ENCODE measurements at places on chromosomes 3 and 15.

DNA sequence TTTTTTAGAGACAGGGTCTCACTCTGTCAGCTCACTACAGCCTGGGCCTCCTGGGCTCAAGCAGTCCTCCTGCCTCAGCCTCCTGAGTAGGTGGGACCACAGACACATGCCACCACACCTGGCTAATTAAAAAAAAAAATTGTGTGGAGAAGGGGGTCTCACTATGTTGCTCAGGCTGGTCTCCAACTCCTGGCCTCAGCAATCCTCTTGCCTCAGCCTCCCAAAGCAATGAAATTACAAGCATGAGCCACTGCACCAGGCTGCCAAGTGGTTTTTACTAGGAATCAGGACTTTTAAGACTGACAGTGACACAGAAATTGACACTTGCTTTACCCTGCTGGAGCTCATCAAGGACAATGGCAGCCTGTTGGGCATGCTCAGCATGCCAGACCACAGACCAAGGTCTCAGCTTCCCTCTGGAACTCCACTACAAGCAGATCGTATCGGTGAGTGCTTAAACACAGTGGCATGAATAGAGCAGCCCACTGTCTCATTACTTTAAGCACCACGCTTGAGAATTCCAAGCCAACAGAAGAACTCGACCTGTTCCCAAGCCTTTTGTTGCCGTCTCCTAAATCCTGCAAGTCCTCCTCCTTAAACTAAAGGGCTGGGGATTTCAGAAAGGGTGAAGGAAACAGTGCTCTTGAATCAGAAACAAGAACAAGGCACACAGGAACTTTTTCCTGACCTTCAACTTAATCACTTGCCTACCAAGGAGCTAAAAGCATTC lies 41.4 kb downstream of the EOMES start:
- peak; percentile 58 for DNase-seq

- DNase-seq = no peak
Measured at GRCh38 chr3:27699067-27699466, 23.1 kb downstream of the EOMES start.

DNA sequence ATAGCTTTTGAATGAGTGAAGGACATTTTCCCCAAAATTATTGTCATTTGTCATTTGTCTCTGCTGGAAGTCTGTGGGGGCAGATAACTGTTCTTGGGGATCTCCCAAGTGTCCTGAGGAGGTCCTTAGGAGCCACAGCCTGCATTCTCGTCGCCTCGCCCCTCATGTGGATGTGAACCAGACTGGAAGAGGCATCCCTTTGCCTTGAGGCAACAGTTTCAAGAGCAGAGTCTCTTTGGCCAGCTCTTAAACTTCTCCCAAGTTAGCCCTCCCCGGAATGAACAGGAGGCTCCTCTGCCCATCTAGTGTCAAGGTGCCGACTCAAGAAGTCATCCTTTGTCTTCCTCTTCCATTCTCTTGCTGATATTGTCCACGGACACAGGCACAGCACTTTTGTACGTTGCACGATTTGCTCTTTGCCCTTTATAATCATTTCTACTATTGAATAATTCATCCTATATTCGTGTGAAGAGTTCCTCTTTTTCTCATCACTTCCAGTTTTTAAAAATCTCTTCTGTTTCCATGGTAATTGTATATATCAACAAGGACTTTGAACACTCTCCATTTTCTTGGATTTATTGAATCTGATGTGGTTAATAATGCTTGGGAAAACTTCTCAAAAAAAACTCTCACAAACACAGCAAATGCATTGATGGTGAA lies 40.8 kb upstream of the CD47 start:
- DNase-seq = no peak

DNA sequence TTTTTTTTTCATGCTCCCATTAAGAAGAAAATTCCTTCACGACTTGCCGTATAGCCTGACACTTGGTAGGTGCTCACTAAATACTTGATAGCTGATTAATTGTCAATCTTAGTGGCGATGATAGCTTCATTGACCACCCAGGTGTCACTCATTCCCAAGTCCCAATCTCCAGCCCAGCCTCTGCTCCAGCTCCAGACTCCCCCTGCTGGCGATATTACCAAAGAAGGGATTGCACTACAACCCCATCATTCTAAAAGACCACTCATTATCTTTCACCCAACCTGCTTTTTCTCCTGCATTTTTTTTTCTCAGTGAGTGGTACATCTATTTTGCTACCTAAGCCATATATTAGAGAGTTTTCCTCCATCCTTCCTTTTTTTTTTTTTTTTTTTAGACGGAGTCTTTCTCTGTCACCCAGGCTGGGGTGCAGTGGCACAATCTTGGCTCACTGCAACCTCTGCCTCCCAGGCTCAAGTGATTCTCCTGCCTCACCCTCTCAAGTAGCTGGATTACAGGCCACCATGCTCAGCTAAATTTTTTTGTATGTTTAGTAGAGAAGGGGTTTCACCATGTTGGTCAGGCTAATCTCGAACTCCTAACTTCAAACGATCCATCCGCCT lies 19.5 kb upstream of the COMMD2 start:
- peak; percentile 60 for DNase-seq

DNA sequence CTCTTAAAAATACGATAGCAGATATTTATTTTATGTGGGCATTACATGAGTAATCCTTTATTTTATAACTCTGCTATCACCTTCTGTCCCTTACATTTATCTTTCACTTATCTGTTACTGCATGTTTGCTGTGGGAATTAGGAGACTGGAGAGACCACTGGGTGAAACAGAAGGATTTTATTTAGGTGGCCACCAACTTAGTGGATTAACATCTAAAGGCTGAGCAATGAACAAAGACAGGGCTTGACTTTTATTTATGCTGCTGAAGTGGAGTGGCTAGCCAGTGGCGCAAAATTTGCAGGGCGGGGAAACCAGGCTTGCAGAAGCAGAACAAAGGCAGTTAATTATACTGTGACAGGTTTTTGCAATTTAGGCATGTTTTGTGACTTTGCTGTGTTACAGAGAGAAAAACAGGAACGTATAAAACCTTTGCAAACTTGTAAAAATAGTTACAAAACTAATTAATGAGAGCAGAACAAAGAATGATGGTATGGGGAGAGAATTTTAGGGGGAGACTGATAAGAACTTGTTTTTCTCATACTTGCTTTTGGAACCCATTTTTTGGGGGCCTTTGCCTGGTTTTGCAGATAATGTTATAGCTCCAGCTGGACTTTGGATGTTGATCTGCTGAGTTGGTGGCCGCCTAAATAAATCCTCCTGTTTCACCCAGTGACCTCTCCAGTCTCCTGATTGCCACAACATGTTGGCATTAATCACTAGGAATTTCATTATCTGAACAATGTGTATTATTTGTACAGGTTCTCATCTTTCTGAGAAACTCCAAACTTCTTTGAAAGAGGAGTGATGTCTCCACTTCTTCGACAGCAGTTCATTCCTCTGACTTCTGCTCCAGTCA lies 18.0 kb downstream of the KLHL24 start:
- DNase-seq = no peak

DNA sequence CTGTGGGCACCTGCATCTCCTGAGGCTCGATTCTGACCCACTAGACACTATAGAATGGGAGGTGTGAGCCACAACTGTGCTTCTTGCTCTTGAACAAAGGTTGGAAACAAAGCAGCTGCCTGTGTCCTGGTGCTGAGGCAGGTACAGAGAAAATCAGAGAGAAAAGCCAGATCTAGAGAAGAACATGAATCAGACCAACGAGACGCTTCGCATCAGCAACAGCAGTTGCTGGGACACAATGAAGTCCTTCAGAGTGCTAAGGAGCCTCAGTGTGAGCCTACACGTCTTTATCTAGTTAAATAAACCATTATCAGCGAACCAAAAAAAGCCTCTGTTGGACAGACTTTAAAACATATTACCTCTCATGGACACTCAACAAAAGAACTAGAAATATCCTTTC lies 86.3 kb upstream of the MEX3B start:
- no peak for DNase-seq

GRCh38 chr3:128366652-128367051 lies 100.0 kb downstream of the DNAJB8 start:
- DNase-seq = no peak

GRCh38 chr3:107524841-107525643 lies 2.3 kb downstream of the BBX start:
- DNase-seq = peak; percentile 79

DNA sequence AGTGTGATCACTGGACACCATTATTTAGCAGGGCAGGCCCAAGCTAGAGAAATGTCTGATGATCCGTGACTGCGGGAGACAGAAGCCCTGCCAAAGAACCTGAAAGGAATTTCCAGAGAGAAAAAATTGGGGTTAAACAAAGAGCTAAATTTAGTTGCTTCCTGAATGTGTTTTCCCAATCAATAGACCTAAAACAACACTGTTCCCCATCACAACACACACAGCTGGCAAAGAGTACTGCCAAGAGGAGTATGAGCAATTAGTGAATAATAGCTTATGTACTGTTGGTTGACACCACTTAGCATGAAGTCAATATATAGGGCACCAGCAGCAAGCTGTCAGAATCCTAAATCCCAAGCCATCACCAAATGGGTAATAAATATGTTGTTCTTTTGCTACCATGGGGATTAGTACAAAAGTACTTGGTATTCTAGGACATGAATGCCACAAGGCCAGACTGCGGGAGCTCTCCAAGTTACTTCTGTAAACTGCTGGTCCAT lies 35.7 kb downstream of the CLK3 start:
- DNase-seq = peak; percentile 91

DNA sequence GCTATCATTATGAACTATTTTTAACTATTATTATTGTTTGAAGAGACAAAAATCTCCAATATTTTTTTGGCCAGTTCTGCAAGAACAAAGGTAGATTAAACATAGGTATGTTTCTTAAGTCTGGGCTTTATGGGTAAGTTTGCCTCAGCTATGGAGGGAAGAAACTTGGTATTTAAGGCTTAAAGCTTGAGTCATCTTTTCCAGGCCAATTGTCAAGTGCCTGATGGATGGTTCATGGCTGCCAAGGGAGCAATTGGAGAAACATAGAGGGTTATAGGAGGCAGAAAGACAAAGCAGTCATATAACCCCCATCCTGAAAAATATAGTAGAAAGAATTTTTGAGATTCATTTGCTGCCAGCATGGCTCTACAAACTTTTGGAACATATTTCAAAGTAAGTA lies 7.2 kb upstream of the STAC start:
- no peak for DNase-seq

DNA sequence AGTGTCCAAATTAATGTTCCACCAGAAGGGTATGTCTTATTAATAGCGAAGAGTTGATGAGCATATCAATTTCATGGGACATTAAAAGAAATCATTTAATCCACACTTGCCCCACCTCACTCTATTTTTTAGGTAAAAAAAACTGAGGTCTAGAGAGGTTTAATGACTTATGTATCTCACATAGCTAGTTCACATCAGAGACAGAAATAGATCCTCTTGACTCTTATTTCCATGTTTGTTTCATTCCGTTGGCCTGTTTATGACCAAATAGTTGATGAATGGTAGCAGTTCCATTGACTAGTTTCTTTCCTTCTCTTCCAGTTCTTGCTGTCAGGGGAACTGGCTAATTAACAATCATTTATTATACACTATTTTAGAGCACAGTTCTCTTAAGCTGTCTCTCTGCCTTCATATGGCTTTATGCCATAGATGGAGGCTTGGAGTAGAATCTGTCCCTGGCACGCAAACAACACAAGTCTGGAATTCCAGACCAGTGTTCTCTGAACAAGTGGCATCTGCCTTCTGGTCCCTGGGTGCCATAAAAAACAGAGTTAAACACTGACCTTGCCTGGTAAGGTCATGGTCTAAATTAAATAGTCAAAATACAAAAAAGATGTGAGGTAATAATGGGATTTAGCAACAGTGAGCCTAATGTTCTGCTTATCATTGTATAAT lies 220.0 kb upstream of the CGNL1 start:
- DNase-seq = no peak

DNA sequence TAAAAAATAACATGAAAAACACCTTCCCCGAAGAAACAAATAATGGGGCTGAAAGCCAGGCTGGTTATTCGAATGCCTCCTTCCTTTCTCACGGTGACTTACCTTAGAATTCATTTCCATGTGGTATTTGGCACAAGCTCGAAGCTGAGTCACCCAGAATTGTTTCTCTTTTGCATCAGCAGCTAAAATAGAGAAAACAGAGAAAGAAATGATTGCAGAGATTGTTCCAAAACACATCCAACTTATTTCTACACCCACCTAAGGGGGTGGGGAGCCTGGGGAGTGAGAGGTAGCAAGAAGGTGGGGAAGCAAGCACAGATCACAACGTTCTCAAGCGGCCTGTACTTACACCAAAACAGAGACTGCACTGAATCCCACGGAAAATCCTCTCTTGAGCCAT lies 104.7 kb downstream of the OSBPL10 start:
- no peak for DNase-seq

- no peak for DNase-seq
Measured at GRCh38 chr3:64266065-64266931, 41.0 kb upstream of the PRICKLE2 start.

- DNase-seq = no peak
Measured at GRCh38 chr3:62361824-62362223, 11.5 kb downstream of the FEZF2 start.

- DNase-seq = no peak
Measured at GRCh38 chr3:22101351-22101750, 350.3 kb upstream of the ZNF385D start.

- peak; percentile 45 for DNase-seq
Measured at GRCh38 chr15:77695961-77696582, 63.4 kb upstream of the LINGO1 start.

DNA sequence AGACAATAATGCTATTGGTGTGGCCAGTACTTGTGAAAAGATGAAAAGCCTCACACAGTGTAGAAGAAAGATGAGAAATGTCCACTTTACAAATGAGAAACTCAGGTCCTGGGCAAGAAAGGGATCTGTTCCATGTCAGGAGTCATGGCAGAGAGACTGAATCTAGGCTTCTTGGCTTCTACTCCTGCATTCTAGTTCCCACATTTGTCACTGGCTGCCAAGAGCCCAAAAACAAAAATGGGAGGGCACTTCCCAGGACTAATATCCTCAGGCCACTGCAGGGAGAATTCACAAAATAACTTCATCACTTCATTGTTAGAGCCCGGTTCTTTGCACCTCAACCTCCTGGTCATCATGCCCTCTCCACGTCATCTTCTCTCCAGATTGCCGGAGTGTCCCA lies 337.5 kb downstream of the NTRK3 start:
- no peak for DNase-seq

DNA sequence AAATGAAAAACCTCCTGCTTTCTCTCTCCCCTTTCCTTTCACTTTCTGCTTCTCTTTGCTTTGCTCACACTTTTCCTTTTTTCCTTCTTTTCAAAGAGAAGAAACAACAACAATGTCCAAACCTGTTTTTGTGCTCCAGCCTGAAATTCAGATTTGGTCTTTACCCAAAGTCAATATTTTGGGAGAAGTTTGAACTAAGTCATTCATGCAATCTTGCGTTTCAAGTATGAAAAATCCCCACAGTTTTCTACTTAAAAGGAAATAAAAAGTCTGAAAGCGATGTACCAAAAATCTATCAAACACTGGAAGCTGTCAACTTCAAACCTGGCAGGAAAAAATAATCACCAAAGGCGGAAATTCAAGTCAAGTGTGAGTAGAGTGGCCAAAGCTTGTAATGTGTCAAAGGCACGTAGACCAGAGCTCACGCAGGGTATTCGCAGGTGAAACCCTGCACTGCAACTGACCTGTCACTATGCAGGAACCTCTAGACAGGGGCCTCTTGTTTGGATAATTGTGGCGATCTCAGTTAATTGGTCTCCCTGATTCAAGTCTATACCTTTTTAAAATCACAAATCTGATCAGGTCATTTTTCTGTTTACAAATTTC lies 118.8 kb upstream of the GALNT15 start:
- DNase-seq = peak; percentile 64

- peak; percentile 11 for DNase-seq
Measured at GRCh38 chr3:2354702-2355101, 256.0 kb downstream of the CNTN4 start.

- no peak for DNase-seq
Measured at GRCh38 chr3:152682477-152682876, 152.5 kb upstream of the P2RY1 start.

GRCh38 chr3:189236352-189236751 lies 64.6 kb downstream of the TPRG1 start:
- DNase-seq = no peak

Measured in NCI-H146 (cell line).